ENCODE measurements at places on chromosomes 1 and 21.

GRCh38 chr21:16308269-16308668 lies 578.5 kb downstream of the USP25 start:
- no peak for DNase-seq

- peak; percentile 33 for DNase-seq
These were observed 89.8 kb downstream of the TMEM200B start for GRCh38 chr1:29033829-29034466.

DNA sequence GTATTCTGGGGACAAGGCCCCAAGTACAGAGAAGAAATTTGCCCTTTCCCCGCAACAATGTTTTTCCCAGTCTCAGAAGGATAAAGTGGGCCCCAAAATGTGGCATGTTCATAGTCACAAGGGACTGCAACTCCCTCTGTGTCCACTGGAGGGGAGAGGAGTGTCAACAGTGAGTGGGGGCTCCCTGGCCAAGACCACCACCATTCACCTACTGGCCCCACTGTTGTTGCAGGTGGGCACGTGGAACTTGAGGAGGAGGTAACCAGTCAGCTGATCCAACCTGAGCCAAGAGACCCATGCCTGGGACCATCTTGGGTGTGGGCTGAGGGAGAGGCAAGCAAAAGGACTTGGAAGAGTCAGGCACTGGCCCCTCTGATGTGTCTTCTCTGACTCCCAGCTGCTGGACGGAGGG lies 777 bp downstream of the NUDT17 start:
- peak; percentile 31 for DNase-seq

DNA sequence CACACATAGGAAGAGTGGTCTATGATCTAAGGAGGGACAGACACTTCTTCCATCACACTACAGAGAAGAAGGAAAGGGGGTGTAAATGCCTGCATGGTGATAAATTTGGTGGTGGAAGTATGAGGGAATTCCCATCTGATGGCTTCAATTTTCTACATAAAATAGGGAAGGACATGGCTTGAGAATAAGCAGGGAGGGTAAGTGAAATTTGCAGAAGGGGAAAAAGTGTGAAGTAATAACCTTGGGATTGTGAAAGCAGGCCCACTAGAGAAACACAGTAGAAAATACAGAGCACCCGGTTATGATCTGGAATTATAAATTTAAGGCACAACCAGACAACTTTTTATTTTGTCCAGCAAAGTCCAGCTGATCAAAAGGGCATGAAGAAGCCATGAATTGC lies 22.7 kb upstream of the HIVEP3 start:
- DNase-seq = no peak

DNA sequence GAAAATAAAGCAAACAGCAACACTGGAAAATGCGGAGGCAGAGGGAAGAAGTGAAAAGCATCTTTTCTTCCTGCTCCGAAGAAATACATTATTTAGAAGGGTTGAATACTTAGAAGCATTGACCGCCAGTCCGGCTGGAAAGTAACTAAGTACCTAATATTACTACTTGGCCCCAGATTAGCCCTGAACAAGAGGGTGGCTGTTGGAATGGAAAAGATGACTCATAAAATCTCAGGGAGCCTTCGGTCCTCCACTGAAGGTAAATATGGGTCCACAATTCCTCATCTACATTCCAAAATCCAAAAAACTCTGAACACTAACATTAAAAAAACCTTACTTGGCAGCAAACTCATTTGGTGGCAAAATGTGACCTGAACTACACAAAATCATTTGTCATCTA lies 40.1 kb downstream of the BCAR3 start:
- DNase-seq = no peak

DNA sequence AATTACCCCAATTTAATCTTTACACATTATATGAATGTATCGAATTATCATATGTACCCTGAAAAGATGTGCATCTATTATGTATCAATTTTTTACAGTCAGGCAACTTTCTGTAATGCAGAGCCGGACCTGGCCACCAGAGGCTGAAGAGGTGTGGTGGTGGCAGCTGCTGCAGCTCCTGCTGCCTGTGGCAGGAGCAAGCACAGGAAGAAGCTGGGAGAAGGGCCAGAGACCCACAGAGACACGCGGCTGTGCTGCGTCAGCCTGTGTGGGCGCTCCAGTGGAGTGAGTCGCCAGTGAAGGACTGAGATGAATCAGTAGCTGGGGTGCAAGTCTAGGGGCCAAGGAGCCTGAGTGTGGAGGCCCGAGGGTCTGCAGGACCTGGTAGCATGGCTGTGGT lies 74.3 kb upstream of the COG2 start:
- no peak for DNase-seq

DNA sequence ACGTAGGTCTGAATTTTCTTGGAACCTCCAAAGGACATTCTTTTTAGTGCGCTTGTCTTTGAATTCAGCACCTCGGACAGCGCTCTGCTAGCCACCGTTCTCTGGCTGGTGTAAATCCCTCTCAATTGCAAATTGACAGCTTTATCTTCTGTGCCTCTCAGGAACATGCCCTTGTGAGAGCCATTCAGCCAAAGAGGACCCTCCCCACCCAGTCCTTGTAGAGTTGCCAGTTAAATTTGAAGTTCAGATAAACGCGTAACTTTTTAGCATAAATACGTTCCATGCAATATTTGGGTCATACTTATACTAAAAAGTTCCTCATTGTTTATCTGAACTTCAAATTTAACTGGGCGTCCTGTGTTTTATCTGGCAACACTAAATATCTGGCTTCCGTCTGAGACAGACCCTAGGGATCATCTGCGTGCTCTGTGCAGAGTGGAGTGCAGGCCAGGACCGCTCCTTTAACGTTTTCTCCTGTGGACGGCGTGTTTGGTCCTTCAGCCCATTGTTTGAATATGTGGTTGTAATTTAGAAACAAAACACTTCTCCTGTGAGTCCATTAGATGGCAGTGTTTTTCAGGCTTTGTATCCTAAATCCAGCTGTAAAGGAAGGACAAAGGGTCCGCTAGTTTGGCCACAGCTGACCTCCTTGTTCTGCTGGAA lies 7.0 kb downstream of the KCNAB2 start:
- peak; percentile 75 for DNase-seq

DNA sequence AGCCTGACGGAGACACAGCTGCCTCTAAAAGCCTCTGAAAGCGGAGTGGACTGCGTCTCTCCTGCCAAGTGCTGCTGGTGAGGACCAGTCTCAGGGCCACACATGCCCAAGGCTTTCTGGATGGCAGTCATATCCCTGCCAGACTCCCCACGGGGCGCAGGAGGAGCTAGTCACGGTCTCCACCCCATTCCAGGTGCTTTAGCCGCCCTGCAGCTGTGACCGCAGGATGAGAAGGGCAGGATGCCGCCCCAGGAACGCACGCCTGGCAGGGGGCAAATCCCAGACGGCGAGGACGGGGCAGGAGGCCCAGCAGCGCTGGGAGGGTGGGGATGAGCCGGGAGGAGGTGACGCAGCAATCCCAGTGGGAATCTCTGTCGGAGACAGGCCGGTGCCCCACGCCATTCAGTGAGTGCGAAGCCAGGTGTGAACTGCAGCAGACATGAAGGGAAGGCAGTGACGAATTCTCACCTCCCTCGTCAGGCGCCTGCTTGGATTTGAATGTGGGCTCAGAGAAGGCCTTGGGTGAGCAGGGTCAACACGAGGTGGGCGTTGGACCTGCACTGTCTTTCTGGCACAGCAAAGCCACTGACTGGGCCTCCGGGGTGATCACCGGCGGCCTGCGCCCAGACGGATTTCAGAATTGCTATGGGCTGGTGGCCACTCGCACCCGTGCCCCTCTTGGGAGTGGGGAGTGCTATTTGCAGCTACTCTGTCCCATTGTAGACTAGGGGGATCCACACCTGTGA lies 38.5 kb upstream of the SLC19A1 start:
- no peak for DNase-seq

DNA sequence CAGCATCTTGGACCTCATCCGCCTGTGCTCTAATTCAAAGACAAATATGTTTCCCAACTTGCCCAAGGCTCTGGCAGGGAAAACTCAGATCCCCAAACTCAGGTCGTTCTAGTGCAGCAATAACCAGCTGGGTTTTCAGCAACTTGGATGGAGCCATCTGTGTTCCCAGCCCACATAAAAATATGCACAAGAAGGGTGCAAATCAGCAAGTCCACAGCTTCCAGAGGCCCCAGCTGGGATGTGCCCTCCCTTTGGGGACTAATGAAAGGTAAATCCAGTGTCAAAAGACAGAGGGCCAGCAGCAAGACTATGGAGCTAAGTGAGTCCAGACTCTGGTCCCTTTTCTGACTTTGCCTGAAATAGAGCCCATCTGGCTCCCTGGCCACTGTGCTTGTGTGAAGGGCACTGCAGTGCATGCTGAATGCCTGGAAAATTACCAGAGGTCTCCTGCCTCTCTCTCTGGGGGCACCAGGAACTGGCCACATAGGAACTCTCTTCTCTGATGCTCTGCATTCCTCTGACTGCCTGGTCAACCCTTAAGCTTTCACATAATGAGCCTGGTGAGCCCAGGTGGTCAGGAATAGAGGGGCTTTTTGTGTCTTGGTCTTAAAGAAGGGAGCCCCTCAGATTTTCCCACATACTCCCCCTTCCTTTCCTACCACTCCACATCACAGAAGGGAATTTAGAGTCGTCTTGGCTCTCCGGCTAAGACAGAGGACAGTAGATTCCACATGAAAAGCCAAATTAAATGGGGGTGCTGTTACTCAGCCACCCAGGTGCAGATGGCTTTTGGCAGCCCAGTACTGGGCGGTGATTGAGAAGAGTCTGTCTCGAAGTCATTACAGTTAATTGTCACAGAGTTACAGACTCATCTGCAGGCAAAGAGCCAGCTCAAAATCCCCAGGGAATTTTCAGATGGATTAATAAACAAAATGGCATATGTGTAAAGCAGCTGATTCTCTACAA lies 88.1 kb upstream of the C1orf21 start:
- no peak for DNase-seq

- no peak for DNase-seq
These were observed 37.0 kb upstream of the SAMD11 start for GRCh38 chr1:886760-887159.

GRCh38 chr21:37639756-37640155 lies 273.2 kb downstream of the DYRK1A start:
- DNase-seq = no peak

DNA sequence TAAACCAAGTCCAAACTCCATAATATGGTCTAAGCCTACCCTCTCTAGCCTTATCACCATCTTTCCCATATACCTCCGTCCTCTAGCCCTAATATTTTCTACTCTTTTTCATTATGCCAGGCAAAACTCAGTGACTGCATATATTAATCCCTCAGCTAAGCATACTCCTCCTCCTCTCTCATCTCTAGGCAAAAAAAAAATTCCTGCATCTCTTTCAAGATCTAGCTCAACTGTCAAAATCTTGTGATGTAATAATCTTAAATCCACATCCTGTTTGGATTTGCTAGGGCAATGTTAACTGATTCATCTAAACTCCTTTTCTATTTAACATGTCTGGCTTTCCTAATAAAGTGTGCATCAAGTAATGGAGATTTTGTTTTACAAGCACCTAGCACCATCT lies 20.4 kb downstream of the PRPF38A start:
- DNase-seq = no peak

GRCh38 chr1:160577671-160578070 lies 1.6 kb downstream of the CD84 start:
- no peak for DNase-seq

DNA sequence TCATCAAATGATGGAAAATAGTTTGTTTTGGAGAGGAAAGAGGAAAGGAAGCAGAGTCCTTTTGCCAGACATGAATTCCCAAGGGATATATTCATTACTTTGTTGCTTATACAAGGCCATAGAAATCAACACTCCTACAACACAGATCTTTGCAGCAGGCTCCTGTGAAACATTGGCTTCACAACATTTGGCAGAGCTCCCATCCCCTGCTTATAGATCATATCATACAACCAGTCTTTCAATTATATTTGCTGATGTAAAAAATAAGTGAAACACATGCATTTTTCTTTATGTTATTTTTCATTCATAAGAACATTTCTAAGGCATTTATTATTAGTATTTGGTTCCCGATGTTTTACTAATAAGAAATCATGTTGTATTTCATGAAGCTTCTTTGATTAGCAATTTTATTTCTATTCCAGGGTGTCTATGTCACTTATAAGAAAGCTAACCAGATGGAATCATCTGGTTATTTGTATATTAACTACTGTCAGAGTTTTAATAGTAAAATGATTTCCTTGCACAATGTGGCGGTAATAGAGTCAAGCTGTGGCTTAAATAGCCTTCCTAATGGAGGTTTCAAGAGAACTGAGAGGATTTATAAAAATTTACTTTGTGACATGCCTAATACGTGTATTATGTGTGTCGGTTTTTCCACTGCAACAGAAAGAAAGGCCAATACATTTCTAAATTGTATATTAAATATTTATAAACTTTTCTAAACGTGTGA lies 470.3 kb upstream of the NCAM2 start:
- peak; percentile 6 for DNase-seq

GRCh38 chr1:241976229-241976628 lies 18.7 kb downstream of the BECN2 start:
- DNase-seq = no peak

GRCh38 chr1:96979304-96980268 lies 258.0 kb downstream of the PTBP2 start:
- peak; percentile 17 for DNase-seq

Measured in right renal cortex interstitium (tissue), 3 donors.